ENCODE measurements at places on chromosomes 2 and 18.

DNA sequence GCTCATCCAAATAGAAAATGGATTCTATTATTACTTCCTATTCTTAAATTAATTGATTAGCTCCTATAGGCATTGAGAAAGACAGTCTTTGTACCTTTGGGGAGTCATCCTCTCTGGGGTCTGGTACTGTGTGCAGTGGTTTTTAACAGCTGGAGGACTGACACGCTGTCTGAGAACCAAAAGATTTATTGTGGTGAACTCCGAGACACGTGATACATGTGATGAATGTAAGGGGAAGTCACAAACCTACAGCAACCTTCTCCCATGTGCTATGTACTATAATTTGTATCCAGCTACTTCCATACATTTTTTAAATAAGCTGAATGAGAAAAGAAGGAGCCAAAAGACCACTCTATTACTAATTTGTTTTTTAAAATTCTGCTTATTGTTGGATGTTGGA is 133.7 kb downstream of the GALNT3 start:
- DNase-seq, result no peak

DNA sequence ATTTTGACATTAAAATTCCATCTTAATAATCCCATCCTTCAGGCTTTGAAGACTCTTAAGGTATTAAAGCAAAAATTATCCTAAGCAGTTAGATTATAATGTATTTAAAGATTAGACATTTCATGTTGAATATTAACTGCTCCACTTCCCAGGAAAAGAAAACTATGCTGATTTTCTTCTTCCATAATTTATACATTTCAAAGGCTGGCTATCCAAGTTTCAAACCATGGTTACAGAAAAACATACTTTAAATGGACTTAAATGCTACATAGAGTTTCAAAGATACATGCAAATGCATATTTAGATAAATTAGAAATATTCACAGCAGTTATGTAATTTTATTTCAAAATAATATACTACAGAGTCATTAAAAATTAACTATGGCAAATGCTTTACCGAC is 1505.6 kb upstream of the ZEB2 start:
- no peak for DNase-seq

DNA sequence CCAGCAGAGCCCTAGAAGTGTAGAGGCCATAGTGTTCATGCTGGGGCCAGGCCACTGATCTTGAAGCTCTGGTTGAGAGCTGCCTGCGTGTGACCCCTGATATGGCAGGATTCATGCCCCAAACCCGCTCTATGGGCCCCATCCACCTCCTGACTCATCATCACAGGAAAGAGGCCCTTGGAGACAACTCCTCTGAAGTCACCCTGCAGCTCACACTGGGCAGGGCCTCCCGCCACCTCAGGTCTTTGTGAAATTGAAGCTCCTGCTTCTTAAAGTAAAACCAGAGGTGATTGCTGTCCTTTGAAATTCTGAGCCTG is 12.0 kb upstream of the TUBB6 start:
- no peak for DNase-seq

GRCh38 chr2:121167411-121167810 is 117.6 kb downstream of the TFCP2L1 start:
- no peak for DNase-seq

DNA sequence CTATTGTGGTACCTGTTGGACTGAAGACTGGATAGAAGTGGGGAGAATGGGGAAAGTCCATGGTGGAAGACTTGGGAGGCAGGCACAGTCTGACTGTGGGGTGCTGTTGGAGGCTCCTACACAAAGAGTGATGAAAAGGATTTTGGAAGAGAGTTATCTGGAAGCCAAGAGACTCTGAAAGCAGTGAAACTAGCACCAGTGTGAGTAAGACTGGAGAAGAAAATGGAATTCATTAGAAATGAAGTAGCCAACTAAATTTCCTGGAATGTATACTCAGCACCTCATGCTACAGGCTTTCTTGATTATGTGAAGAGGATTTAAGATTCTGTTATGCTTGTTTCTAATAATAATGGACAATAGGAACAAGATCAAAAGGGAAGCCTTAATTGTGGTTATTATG is 27.7 kb downstream of the ELP2 start:
- no peak for DNase-seq

- no peak for DNase-seq
Measured at GRCh38 chr2:232982926-232983668, 30.0 kb downstream of the NGEF start.

- no peak for DNase-seq
Measured at GRCh38 chr2:125224830-125225229, 1199.7 kb downstream of the CNTNAP5 start.

GRCh38 chr18:48742706-48743475 is 204.1 kb downstream of the CTIF start:
- no peak for DNase-seq

DNA sequence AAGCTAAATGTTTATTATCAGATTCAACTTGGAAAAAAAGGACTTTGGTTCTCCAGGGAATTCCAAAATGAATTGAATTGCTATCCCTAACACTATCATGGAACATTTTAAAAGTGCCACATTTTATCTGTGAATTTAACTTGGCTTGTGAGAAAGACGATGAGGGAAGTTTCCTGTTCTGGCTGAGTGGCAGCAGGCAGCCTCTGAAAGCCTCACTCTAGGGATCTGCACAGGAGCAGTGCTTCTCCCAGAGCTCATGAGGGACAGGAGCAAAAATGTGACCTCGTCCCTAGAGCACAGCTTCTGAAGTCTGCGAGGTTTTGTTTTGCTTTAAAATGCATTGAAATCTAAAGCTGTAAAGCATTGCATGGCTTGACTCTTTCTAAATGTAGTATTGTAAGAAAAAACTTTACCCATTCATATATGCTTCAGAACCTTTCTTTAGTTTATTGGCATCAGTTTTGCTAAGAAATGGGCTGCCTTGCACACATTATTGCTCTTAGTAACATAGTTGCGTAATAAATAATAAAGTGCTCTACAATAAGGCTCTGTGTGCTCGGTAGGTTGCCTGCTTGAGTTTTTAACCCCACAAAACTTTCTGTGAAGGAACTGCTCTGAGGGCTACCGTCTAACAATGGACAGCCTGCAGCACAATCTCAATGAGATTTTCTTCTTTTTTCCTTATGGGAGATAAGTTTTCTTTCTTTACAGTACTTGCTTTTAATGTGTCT is 136.2 kb upstream of the CDCA7 start:
- DNase-seq, result no peak

DNA sequence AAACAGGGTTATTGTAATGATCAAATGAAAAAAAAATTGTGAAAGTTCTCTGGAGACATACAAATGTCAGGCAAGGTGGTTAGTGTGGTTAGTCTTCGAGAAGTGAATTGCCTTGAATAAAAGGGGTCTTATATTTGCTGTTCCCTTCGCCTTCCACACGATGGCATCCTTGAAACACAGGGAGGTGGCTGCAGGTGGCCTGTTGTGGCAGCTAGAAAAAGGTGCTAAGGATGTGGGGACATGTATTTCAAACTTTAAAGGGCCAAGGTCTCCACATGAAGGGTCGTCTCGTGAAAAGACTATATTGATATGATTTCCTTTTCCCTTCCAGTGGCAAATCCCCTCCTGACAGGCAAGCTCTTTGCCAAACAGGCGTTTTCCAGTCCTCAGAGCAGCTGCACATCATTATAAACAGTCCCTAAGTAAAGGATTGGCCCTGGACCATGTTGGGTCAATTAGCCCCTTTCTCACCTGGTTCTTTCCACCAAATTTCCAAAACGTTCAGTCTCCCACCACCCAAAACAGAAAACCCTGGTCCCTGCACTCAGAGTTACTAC is 68.5 kb downstream of the COPS8 start:
- no peak for DNase-seq

- no peak for DNase-seq
Measured at GRCh38 chr2:189880832-189881492, 96.7 kb downstream of the PMS1 start.

GRCh38 chr2:209324281-209324680 is 99.6 kb upstream of the MAP2 start:
- DNase-seq, result no peak

GRCh38 chr2:43676322-43677050 is at the start of gene C1GALT1C1L:
TSS of gene C1GALT1C1L (minus strand) at chr2:43676429. CDS start at chr2:43676322, 107 bp downstream.
- no peak for DNase-seq

- DNase-seq, result no peak
Measured at GRCh38 chr2:66428986-66429612, 5.8 kb upstream of the MEIS1 start.

- no peak for DNase-seq
Measured at GRCh38 chr18:37861981-37862380, 296.4 kb upstream of the CELF4 start.
